ENCODE measurements at places on chromosomes 4 and X. TPM values are rescaled to one million over a fixed set of nuclear protein-coding genes. Genes with fewer than 3 reads are reported as not detected.

Gene FBXL5
- total RNA-seq, result 87.9 TPM

Gene PLAC1
- not detected for total RNA-seq

DNA sequence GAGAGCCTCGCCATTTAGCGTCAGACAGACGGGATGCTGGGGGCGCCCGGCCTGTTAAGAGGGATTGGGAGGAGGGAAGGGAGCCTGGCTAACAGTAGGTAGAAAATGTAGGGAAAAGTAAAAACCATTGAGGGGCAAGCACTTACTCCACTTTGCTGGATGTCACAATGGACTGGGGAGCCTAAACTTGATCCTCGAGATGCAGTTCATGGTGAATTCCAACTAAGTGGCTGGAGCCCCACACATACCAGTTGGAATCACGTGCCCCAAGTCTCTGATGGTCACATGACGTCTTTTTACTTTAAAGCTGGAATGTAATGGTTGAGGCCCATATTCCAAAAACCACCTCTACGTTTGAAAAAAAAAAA lies 1.5 kb downstream of the PLS3 start:
- DNase-seq, result no peak

DNA sequence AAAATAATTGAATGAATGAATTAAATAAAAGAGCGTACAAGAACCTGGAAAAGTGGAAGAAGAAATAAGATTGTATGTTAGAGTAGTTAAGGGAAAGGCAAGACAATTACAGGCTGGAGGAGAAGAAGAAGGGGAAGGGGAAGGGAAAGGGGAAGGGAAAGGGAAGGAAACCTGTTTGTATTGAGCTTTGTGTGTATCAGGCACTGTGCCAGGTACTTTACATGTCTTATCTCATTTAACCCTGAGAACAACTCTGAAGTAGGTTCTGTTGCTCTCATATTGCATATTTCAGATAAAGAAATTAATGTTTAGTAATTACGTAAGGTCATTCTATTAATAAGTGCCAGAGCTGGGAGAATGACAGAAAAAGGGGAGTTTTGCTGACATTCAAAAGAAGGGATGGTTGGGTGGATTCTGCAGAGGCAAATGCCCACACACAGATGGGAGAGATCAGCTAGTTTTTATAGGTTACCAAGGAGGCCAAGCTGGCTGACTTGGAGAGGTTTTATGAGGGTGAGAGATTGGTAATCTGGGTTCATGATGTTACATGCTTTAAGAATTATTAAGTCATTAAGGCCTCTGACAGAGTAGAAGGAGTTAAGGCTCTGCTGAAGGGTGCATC lies 92.3 kb upstream of the LCORL start:
- DNase-seq, result no peak

DNA sequence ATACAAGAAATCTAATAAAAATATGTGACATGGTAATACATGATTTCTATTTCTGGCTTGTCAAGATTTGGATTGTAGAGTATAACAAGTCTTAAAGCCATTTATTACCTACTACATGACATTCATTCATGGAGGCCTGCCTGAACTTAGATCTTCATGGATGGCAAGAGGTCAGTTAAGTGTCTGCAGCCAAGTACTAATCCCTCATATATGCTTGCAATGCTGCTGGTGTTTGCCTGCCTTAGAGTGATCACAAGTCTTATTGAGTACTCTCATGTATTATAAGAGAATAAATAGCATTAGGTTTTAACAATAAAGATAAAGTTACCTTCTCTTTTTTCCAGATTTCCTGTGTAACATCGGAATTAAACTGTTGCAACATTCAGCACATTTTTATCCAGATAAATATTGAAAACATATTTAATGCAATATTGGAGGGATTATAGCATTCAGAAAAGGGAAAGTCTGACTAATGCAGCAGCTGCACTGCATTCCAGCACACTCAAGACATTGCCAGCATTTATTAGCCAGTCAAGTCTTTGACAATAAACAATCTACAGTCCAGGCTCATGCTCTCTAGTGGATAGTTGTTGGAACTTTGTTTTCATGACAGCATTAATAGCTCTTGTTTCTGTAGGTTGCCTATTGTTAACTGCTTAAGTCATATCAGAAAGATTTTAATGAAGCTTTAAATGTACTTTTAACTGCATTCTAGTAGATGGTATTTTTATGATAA lies 737.1 kb downstream of the FAT4 start:
- no peak for DNase-seq

DNA sequence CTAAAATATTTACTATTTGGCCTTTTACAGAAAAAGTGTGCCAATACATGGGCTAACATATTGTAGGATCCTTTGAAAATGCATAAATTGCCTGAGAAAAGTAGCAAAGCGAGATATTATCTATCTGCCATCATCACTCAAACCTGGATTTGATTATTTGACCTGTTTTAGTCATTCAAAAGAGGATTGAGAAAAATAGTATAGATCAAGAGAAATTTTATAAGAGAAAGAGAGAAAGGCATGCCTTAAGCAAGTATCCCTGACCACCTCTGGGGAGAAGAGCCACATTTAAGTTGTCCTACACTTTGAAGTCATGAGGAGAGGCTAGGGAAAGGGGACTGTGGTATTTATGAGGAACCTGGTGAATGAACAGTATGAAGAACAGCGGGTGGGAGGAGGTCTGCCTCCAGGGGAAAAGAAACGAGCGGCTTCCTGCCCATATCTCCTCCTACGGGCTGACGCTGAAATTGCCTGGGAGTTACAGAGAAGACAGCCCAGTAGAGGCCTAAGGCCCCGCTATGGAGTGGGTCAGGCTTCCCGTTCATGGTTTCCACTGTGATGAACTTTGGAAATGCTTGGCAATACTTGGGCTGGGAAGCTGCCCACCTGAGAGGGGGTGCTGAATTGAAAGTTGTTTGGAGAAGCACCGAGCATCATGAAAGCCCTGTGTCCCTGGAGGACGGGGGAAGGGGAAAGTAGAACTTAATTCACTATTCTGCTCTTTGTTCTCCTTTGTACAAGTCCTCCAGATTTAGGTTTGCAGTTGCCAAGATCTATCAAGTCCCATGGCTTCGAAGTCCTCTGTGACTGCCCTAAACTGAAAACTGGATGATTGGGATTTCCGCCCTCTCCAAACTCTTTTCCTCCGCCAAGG lies 106.9 kb upstream of the ACSL4 start:
- peak; percentile 52 for DNase-seq

DNA sequence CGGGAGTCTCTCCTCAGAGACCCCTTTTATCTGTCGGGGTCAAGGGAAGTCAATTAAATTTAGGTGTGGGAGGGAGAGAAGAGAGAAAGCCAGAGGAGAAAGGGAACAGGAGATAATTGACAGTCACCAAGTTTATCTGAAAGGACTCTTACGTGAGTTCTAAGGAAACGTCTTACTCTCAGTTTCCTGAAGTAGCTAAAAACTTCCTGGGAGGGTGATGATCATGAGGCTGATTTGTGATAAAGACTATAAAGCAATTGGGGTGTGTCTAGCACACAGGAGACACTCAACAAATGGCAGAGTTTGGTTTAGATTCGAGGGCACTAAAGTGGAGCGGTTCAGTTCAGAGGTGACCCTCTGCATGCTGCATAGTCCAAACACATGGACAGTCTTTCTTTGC lies 254.1 kb downstream of the FBXW7 start:
- no peak for DNase-seq

Data from neural progenitor cell (in vitro differentiated cells).